Hair follicular keratinocyte (primary cell): ENCODE measurements at places on chromosomes 2 and 18. TPM values are rescaled to one million over a fixed set of nuclear protein-coding genes. Genes with fewer than 3 reads are reported as not detected.

SCYGR4 gene
- not detected in 2 replicates for total RNA-seq

TPO gene
- total RNA-seq: 0.23 TPM in 1 of 2 replicates, not detected in the other

MYO3B gene
- total RNA-seq: 1.1 and 2.5 TPM in 2 replicates

CWC22 gene
- total RNA-seq: 13.5 and 15.8 TPM in 2 replicates
